ENCODE measurements at places on chromosomes 16 and 17.

DNA sequence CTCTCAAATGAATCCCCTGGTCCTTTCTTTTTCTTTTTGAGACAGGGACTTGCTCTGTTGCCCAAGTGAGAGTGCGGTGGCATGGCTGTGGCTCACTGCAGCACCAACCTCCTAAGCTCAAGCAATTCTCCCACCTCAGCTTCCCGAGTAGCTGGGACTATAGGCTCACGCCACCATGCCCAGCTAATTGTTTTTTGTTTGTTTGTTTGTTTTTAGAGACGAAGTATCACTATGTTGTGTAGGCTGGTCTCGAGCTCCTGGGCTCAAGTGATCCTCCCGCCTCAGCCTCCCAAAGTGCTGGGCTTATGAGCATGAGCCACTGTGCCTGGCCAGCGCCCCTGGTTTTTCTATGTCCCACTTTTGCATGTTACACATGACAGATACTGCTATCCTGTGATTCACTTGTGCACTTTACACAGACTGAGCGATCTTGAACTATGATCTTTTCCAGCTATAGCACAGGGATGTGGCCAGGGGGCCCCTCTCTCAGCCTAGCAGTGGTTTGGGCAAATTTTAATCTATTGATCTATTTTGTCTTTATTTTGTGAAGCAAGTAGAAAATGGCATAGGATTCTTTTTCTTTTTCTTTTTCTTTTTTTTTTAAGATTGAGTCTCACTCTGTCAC is 31.3 kb upstream of the MLKL start:
- DNase-seq = no peak

GRCh38 chr17:55284001-55284884 is 19.5 kb downstream of the HLF start:
- DNase-seq = no peak

- DNase-seq = no peak
Measured at GRCh38 chr17:57397402-57397801, 141.1 kb downstream of the MSI2 start.

GRCh38 chr16:12188935-12189249 is 212.4 kb downstream of the SNX29 start:
- DNase-seq = no peak

DNA sequence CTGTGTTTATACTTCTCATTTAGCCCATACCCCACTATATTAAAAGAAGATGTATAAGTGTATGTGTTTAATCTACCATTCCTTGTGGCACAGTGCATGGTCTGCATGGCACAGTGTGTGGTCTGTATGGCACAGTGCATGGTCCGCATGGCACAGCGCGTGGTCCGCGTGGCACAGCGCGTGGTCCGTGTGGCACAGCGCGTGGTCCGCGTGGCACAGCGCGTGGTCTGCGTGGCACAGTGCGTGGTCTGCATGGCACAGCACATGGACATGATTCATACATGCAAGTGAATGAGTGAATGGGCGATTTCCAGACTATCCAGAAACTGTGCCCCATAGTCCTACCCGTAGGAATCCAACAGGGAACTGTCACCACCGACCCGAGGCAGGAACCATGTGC is 632.6 kb downstream of the MAF start:
- no peak for DNase-seq

- DNase-seq = no peak
Measured at GRCh38 chr17:67841992-67842391, 16.7 kb downstream of the BPTF start.

DNA sequence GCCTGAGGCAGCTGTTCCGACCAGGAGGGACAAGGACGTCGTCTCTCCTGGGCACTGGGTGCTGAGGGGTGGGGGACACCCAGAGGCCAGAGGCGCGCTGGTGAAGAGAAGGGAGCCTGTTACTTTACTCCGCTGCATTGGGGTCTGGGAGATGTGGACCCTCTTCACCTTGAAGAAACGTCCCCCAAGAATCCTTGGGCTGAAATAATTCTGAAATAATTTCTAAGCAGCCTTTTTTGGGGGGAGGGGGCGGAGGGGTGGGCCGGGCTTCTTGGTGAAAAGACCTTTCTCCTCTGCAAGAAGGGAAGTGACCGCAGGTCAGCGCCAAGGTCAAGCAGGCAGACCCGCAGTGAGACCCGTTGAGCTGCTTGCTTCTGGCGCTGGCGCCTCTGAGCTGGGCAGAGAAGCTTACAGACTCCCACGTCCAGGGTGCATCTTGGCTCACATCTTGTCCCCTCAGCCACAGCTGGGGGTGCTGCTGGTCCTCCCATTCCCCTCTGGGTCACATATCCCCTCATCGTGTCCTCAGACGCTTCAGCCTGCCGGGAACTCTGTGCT is 1.1 kb downstream of the SYT17 start:
- DNase-seq = no peak

GRCh38 chr17:59534583-59534982 is 30.8 kb upstream of the DHX40 start:
- no peak for DNase-seq

- DNase-seq = no peak
Measured at GRCh38 chr17:8679126-8679525, 48.6 kb upstream of the MYH10 start.

GRCh38 chr16:1642753-1643152 is 30.6 kb downstream of the CRAMP1 start:
- DNase-seq = no peak

- DNase-seq = no peak
Measured at GRCh38 chr17:54901230-54901822, 674 bp downstream of the TOM1L1 start.

- no peak for DNase-seq
Measured at GRCh38 chr17:35716897-35717465, 14.5 kb upstream of the RASL10B start.

DNA sequence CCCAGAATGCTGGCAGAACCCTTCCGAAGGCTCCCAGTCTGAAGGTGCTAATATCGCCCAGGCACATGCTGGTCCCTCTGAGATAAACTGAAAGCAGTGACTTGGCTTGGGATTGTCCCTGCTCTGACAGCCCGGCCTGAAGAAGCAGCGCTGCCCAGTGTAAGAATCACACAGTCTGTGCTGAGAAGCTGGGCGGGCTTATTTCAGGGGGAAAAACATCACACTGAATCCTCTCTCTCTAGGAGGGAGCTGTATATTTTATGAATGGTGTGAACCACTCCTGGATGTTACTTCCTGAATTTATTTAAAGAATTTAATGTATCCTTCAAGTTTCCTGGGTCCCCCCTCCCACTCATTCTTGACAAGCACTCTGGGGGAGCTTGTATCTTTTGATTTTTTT is 36.3 kb downstream of the GAS7 start:
- DNase-seq = no peak

GRCh38 chr17:31593806-31594205 is 202.3 kb downstream of the RAB11FIP4 start:
- no peak for DNase-seq
